Esophagus squamous epithelium (tissue), 5 donors: ENCODE measurements at places on chromosomes 4 and X. TPM values are rescaled to one million over a fixed set of nuclear protein-coding genes. Genes with fewer than 3 reads are reported as not detected.

DNA sequence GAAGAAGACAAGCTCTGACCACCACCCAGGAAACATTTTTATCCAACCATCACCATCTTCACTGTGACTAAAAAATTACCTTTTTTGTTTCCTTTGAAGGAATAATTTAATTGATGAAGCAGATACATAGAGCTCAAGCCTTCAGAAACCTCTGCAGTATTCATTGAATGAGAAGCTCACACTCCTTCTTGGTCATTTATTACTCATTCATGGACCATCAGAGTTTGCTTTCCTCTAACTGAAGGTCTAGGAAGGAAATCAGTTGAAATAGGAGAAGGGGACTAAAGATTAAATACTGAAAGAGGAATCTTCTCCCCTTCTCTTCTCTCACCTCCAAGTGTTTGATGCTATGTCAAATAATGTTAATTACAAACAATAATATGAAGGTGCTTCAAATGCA is 290.6 kb upstream of the KLF3 start:
- no peak for DNase-seq

GRCh38 chr4:151046609-151047008 is 31.5 kb upstream of the LRBA start:
- DNase-seq = no peak

The PDCL2 gene
- not detected for total RNA-seq

DNA sequence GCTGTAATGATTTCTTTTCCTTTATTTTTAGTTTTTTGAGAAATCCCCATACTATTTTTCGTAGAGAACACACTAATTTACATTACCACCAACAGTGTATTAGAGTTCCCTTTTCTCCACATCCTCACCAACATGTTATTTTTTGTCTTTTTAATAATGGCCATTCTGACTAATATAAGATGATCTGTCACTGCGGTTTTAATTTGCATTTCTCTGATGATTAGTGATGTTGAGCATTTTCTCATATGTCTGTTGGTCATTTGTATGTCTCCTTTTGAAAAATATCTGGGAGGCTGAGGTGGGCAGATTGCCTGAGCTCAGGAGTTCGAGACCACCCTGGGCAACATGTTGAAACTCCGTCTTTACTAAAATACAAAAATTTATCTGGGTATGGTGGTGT is 30.2 kb downstream of the SPINK2 start:
- no peak for DNase-seq

- no peak for DNase-seq
These were observed 24.6 kb upstream of the BCLAF3 start for GRCh38 chrX:20015422-20015821.

- DNase-seq = no peak
These were observed 124.5 kb upstream of the NOCT start for GRCh38 chr4:138890891-138891570.

The PROM1 gene
- 6.7 TPM for total RNA-seq

The NLGN3 gene
- 0.21 TPM for total RNA-seq

The TRO gene
- total RNA-seq = 0.70 TPM

GRCh38 chr4:169492436-169493163 is 119.8 kb downstream of the NEK1 start:
- no peak for DNase-seq

- no peak for DNase-seq
These were observed 9.4 kb downstream of the UVSSA start for GRCh38 chr4:1356181-1356998.

GRCh38 chrX:119067023-119067739 is 5.6 kb upstream of the CT47C1 start:
- no peak for DNase-seq

- no peak for DNase-seq
These were observed 78.3 kb downstream of the SLC4A4 start for GRCh38 chr4:71417150-71417549.

- no peak for DNase-seq
These were observed 164.8 kb upstream of the EMCN start for GRCh38 chr4:100682477-100683218.

DNA sequence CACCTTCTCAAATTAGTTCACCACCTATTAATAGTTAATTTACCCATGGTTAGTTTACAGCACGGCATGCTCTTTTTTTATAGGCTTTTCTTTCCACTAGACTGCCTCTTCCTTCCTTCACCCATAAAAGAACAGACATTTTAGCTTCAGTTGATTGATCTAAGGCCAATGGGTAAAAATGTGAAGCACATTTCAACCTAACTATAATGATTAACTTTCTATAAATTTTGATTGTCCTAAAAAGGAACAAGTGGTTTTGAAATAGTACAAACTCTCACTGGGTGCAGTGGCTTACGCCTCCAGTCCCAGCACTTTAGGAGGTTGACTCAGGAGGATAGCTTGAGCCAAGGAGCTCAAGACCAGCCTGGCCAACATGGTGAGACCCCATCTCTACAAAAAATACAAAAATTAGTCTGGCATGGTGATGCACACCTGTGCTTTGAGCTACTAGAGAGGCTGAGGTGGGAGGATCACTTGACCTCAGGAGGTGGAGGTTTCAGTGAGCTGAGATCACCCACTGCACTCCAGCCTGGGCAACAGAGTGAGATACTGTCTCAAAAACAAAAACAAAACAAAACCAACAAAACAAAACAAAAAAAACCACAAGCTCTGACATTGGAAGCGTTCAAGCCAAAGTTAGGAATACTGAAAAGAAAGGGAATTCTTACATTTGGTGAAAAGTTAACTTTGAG is 89.9 kb upstream of the FAT1 start:
- no peak for DNase-seq
